ENCODE measurements at places on chromosomes 13 and 19.

DNA sequence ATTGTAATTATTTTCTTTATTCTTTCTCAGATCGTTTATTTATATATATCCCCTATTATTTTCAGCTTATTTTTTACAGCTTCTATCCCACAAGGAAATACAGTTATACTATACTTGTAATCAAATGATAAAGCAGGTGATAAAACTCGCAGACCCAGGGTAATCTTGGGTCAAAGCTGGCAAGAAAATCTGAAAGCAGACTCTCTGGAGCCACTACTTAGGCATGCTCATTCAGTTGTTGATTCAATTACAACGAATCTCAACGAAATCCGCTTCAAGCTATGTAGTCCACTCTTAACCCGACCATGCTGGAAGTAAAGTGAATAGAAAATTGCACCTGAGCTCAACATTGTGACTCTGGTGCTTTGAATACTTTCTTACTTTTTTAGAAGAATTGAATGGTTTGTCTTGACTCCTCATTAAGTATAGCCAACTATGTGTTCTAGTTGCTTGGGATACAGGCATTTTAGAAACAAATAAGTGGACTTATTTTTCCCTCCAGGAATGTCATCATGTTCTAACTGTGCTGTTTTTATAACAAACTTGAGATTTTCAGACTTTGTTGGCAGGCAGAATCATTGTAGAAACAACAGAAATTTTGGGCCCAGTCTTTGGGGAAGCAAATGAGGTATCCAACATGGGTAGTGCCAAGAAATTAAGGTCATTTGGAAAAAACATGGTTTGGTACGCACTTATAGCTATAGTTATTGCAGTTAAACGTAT lies 21.4 kb downstream of the ESD start:
- DNase-seq: no peak

DNA sequence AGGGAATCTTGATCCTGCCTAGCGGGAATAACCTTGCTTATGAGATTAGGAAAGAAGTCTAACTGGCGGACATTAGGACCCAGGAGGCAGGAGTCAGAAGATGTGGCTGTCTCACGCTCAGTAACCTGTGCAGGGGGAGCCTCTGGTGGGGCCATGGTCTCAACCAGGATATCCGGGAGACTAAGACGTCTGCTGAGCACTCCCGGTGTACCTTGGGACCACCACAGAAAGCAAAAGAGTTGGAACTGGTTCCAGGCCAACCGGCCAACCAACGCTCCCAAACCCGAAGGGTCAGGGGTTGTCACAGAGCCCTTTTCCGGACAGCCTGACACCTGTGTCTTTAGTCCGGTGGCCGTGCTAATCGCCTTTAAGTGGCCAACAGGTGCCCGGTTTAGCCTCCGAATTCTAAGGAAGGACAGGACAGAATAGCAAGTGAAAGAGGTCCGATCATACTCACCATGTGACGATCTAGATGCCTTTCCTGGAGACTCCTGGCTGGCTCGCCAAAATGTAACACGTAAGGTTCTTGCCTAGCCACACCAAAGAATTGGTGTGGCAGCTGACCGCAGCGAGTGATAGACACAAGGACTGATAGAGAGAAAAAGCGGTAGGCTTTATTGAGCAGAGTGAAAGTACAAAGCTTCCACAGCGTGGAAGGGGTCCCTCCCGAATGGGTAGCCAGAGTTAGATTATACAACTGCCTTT lies 103.9 kb upstream of the DIAPH3 start:
- no peak for DNase-seq

- no peak for DNase-seq
These were observed 2.1 kb upstream of the HMG20B start for GRCh38 chr19:3570606-3571011.

DNA sequence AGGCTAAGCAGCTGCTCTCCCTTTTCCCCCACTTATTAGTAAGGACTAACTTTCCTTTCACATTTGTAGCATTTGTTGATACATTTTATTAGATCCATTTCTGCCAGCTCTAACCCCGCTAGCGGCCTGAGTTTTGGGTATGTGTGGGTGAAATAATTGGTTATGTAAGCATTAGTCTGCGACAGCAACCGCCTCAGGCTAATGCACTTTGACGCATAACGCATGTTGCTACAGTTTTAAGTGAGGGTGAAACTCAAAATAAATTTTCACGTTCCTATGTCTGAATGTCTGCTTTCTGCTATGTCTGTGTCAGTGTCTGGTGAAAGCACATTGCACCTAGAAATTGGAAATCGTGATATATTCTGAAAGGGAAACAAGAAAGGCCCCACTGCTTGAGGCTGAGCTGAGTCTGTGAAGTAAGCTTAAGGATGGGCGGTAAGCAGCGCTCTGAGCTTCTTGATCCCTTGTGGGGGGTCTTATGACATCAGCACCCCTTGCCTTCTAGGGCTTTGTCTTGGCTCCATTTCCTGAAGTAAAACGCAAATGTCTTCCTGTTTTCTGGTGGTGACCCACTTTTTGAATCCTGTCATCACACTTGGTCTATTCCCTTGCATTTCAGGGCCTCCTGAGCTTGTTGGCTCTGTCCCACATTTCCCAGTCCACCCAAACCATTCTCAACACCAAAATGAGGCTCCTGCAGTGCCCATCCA lies 648.3 kb upstream of the ARGLU1 start:
- no peak for DNase-seq

DNA sequence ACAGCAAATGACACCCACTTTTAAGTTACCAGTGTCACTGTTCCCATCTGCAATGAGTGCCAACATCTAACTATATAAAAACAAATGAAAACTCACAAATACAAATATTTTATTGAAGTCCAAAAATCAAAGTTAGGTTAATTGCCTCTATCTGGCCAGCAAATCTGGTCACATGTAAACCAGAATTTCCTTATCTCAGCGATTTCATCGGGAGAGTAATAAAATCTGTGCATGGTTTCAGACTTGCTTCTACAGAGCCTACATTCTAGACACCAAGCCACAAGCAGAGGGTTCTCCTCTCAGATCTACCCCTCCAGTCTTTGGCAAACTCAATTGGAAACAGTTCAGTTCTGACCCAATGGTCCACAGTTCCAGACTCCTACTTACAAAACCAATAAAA lies 189.6 kb downstream of the ABCC4 start:
- DNase-seq: no peak

DNA sequence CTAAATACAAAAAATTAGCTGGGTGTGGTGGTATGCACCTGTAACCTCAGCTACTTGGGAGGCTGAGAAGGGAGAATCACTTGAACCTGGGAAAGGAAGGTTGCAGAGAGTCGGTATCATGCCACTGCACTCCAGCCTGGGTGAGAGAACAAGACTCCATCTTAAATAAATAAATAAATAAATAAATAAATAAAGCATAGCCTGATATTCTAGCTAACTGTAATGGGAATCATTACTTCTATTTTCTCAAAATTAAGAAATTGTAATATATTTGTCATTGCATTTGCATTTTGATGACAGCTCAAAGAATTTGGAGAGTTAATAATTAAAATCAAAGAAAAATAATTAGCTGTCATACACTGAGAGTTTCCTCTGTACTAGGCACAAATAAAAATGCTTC lies 561.1 kb downstream of the EFNB2 start:
- DNase-seq: no peak

GRCh38 chr13:41962994-41963393 lies 2.1 kb upstream of the VWA8 start:
- no peak for DNase-seq

DNA sequence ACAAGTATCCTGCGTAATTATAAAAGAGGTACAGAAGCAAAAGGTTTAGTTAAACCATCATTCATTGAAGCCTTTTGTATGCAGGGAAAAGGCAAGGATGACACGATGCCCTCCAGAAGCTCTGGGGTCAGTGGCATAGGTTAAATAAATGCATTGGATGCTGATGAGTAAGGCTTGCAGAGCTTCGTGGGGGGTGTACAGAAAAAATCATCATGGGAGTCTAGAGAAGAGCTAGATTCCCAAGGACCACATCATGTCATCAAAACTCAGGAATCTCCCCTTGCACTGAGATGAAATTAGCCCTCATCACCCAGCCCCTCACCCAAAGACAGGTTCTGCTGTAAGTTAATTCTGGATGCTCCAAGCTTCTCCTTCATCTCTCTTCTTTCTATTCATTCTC lies 8.3 kb downstream of the FPR1 start:
- no peak for DNase-seq

DNA sequence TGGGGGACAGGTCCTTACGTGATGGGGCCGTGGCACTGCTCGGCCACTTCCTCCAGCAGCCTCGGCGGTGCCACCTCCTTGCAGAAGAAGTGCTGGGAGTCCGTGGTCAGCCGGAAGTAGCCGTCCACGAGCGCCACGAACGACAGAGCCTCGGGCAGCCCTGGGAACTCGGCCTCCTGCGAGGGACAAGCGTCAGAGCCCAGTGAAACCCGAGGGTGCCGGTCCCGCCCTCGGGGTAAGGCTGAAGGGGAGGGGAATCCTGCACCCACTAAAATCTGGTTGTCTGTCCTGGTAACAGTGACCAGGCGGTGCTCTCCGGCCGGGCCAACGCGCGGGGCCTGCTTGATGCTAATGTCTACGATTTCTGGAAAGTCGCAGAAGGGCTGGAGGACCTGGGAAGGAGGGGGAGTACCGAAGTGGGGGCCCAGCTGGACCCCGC lies 6.4 kb downstream of the JAK3 start:
- DNase-seq: no peak

GRCh38 chr19:3057275-3057714 lies 5.0 kb downstream of the TLE5 start:
- DNase-seq: no peak

GRCh38 chr13:52845766-52846566 lies 2.5 kb downstream of the PCDH8 start:
- peak; percentile 60 for DNase-seq

- DNase-seq: no peak
These were observed 196.6 kb upstream of the GPR12 start for GRCh38 chr13:26957182-26957581.

GRCh38 chr13:112473818-112474217 lies 97.7 kb downstream of the SPACA7 start:
- DNase-seq: no peak

GRCh38 chr19:32890326-32890725 lies 20.8 kb upstream of the SLC7A9 start:
- no peak for DNase-seq

- peak; percentile 81 for DNase-seq
These were observed 924 bp downstream of the TRAPPC5 start for GRCh38 chr19:7681340-7682174.

GRCh38 chr13:34772881-34773280 lies 169.2 kb upstream of the NBEA start:
- no peak for DNase-seq

GRCh38 chr13:50908371-50908770 lies 1.2 kb upstream of the RNASEH2B start:
- no peak for DNase-seq

- DNase-seq: no peak
These were observed at the start of gene C19orf67 for GRCh38 chr19:14085309-14085995. Gene C19orf67 (minus strand): TSS chr19:14085783. CDS start chr19:14085627, 156 bp downstream.

DNA sequence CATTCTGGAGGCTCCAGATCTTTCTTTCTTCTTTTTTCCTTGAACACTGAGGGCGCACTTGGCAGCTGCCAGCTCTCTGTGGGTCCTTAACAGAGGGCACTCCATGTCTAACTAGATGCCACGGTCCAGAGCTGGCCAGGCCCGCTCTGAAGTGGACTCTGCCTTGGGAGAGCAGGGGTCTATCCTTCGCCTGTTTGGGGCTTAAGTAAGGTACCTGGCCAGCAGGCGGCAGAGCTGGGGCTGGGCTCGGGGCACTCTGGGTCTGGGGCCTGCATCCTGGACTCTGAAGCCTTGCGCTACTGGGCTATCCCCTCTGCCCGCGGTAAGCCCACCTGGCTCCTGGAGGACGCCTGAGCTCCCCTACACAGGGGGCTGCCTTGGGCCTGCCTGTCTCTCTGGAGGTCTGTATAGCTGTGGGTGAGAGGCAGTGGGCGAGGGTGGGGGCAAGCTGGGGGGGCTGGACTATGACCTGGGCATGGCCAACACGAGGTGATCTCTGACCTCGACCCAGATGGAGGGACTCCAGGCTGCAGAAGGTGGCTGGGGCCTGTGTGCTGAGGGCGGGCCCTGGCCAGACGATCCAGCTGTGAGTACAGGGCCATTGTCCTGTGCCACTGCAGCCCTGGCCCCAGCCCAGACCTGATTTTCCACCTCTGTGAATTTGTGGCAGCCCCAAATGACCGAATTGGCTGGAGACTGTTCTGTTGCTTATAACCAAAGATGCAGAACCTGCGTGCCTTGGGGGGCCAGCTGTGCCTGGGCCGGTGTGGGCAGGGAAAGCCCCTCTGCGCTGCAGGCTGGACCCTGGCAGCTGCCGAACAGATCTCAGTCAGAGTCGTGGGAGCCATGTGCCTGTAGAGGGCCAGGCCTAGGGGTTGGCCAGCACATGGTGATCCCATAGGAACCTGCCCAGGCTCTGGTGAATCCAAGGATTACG lies 26.5 kb downstream of the CEBPG start:
- no peak for DNase-seq

All from HEK293T (cell line).